ENCODE measurements at places on chromosomes 12 and 14.

GRCh38 chr12:27779416-27779919, 565 bp upstream of the KLHL42 start:
- DNase-seq = peak; percentile 25

DNA sequence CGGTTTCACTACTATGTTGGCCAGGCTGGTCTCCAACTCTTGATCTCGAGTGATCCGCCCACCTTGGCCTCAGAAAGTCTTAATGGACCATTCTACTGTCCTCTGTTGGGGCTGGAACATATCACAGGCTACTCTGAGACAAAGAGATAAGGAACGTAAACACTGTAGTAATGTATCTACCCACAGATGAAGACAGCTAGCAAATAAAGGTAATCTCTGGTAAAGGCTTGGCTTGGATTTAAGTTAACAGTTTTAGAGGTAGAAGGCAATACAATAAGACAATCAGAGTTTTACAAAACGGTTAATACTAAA, 44.6 kb upstream of the ISM2 start:
- no peak for DNase-seq

- DNase-seq = no peak
Observed at GRCh38 chr14:104227806-104228205, 89.4 kb downstream of the KIF26A start.

GRCh38 chr14:75842551-75842950, 139.2 kb downstream of the TGFB3 start:
- DNase-seq = no peak

GRCh38 chr14:101129521-101130167, 226.1 kb upstream of the RTL1 start:
- no peak for DNase-seq

DNA sequence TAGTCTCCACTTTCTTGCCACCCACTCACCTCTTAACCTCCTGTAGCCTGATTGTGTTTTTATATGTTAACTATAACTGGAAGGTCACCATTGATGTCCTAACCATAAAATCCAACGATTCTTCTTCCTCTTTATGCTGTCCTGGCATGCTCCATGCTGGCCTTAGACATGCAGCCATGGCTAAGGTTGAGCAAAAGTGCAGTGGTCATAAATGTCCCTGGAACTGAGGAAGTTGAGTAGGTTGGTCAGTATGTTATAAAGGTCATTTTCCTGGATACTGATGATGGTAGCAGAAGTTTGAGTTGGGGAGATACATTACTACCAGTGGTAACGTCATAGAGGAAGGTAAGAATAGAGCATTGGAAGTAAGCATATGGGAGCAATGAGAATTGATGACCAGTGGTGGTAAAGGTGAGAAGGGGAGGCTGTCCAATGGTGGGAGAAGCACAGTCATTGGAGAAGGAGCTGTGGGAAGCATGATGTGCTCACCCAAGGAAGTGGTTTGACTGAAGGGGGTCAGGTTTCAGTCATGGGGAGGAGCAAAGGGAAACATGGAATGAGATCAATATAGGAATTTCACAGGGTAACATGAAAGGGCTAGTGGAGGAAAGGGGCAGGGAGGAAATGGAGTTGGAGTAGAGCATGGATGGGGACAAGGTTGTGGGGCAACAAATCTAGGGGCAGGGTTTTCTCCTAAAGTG, 240.8 kb downstream of the DACT1 start:
- DNase-seq = no peak
